ENCODE measurements at places on chromosomes 7 and 10.

- DNase-seq: no peak
Measured at GRCh38 chr7:44147026-44147991, 6.2 kb upstream of the MYL7 start.

DNA sequence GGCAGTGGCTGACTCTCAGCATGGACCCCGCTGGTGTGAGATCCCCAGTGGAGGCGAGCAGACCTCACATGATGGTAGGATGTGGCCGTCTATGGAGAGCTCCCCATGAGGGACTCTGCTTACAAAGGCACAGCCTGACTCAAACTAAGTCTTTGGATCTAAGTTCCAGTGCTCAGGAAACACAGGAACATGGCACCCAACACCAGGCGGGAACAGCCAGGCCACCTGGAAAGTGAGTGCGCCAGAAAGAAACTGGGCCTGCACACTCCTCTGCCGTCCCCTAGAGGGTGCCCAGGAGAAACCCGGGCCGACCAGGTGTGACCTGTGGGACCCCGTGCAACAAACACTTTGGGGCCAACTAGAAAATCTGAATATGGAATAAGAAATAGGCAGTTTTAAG, 10.0 kb downstream of the PITRM1 start:
- DNase-seq: peak; percentile 41

DNA sequence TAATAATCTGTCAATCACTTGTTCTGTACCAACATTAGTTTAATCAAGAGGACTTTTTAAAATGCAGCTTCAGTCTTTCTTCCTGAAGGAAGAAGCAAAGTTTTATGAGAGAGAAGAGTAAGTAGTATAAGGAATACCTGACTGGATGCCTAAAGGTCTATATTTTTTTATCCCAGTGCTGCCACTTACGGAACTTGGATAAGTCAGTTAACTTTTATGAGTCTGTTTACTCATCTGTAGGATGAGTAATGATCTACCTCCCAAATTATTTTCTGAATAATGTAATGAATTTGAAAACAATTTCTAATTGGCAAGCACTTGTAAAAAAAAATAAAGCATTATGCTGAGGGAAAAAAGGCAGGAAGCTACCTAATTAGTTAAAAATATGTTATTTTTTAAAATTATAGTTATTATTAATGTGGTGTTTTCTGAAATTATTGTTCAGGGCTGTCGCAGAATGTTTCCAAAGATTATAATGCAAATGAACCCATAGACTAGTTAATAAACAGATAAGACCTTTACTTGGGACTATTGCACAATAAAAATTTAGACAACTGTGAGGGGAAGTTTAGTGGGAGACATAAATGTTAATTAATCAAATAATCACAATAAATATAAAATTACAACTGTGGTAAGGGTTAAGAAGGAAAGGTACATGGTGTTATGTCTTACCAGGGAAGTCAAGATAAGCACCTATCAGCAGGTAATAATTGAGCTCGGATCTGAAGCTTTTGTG, 24.6 kb downstream of the SLK start:
- no peak for DNase-seq

GRCh38 chr7:35483568-35483967, 211.4 kb downstream of the HERPUD2 start:
- no peak for DNase-seq

DNA sequence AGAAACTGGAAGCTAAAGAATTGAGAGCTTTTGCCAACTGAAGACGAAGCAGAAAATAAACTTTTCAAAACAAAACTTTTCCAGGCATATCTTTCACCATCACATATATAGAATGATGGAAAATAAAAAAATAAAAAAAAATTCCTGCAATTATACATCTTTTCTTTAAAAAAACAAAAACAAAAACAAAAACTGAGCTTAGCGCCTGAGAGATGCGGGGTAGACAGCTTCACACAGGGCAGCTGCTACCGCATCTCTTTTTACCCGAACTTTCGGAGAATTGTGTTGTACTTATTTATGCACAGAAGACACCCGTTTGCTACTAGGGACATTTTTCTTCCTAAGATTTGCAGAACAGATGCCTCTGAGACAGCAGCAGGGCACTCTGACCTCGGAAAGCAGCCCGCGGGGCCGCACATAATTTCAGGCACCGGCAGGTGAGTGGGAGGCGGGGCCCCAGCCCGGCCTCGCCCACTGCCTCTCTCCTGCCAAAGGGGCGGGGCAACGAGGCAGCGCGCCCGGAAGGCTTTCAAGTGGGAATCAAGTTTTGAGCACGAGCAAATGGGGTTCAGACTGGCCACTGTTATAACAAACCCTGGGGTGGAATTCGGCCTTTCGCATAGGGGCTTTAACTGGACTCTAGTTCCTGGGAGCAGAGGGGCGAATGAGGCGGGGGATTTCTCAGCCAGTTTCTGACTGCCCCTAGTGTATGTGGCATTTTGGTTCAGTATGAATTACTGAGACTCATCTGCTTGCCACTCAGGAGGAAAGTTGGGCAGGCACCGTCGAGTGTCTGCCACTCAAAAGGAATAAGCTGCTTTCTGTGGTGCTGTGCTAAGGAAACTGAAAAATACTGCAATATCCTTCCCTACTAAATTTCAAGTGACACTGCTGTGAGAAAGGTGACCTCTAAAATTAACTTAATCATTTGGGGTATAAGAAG, 18.5 kb upstream of the FAM133B start:
- DNase-seq: no peak

- DNase-seq: no peak
Measured at GRCh38 chr7:102451371-102452054, 13.2 kb downstream of the ALKBH4 start.

Measured in Karpas-422 (cell line).